ENCODE measurements at places on chromosomes 1 and 21. TPM values are rescaled to one million over a fixed set of nuclear protein-coding genes. Genes with fewer than 3 reads are reported as not detected.

The SLFNL1 gene
- total RNA-seq: 0.88 TPM

The SPRR2G gene
- total RNA-seq: not detected

The TMEM125 gene
- 20.6 TPM for total RNA-seq

The ZNF695 gene
- not detected for total RNA-seq

The IL23R gene
- not detected for total RNA-seq

The DSCAM gene
- 0.05 TPM for total RNA-seq

The DISC1 gene
- 6.7 TPM for total RNA-seq

The TMEM82 gene
- not detected for total RNA-seq

The SYNC gene
- total RNA-seq: 6.0 TPM

The B3GALT2 gene
- 3.1 TPM for total RNA-seq

The LYPD8 gene
- total RNA-seq: not detected

The SAMD11 gene
- 1.2 TPM for total RNA-seq

The KRTAP13-2 gene
- total RNA-seq: not detected

- no peaks in the 10 kb centered on the region for H3K27me3 ChIP-seq
- no peaks in the 10 kb centered on the region for H3K36me3 ChIP-seq
- no peak overlapping the region for H3K4me3 ChIP-seq
Observed at GRCh38 chr1:184965944-184966860, 8.1 kb downstream of the NIBAN1 start.

DNA sequence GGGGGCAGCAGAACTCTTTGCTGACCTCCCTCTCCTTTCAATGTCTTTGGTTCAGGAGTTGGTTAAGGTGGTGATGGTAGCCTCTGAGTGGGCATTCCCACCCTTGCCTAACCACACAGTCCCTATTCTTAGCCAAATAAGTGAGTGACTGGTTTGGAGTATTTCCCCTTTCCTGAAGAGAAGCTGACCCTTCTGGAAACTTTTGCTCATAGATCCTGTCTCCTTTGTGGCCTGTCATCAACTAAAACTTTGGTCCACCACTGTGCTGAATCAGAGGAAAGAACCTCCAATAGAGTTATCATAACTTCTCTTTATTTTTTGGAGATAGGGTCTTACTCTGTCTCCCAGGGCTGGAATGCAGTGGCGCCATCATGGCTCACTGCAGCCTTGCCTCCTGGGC, 31.1 kb downstream of the C1orf21 start:
- H3K27ac ChIP-seq: no peak overlapping the region
- no peak overlapping the region for H3K4me3 ChIP-seq
- no peaks in the 10 kb centered on the region for H3K36me3 ChIP-seq
- no peak for DNase-seq
- H3K27me3 ChIP-seq: no peaks in the 10 kb centered on the region

GRCh38 chr1:113793878-113794834, 18.1 kb downstream of the RSBN1 start:
- peaks cover 1% of the 10 kb centered on the region for H3K4me1 ChIP-seq
- H3K36me3 ChIP-seq: no peaks in the 10 kb centered on the region

GRCh38 chr21:46122758-46123683, 25.1 kb downstream of the COL6A2 start:
- H3K27me3 ChIP-seq: no peaks in the 10 kb centered on the region
- no peaks in the 10 kb centered on the region for H3K36me3 ChIP-seq
- DNase-seq: peak; percentile 8

- peaks cover 36% of the 10 kb centered on the region for H3K4me1 ChIP-seq
- DNase-seq: peak; percentile 23
- no peak overlapping the region for H3K4me3 ChIP-seq
Observed at GRCh38 chr1:178933709-178934490, 63.0 kb upstream of the ANGPTL1 start.

DNA sequence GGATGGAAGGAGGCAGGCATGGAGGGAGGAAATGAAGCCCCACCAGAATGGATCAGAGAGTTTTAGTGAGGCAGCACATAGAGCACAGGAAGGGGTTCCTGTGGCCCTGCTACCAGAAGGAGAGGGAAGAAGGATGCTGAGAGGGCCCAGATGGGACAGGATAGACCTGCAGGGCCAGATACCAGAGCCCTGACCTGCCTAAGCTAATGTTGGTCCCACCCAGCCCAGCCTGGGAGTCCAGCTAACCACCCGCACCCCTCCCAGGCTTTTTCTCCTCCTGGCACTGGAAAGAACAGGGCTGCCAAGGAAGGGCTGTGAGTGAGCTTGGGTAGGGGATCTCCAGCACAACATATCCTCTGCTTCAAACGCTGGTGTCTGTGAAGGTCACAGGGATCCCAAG, 6.9 kb downstream of the NECTIN4 start:
- no peak overlapping the region for H3K4me3 ChIP-seq
- DNase-seq: no peak
- no peaks in the 10 kb centered on the region for H3K27me3 ChIP-seq
- no peaks in the 10 kb centered on the region for H3K36me3 ChIP-seq
- no peaks in the 10 kb centered on the region for H3K4me1 ChIP-seq

GRCh38 chr1:228767636-228768354, 32.5 kb downstream of the RHOU start:
- H3K27me3 ChIP-seq: no peaks in the 10 kb centered on the region
- no peak for DNase-seq
- no peak overlapping the region for H3K27ac ChIP-seq
- no peaks in the 10 kb centered on the region for H3K4me1 ChIP-seq

- H3K27me3 ChIP-seq: no peaks in the 10 kb centered on the region
- no peaks in the 10 kb centered on the region for H3K36me3 ChIP-seq
- H3K4me1 ChIP-seq: no peaks in the 10 kb centered on the region
- no peak overlapping the region for H3K27ac ChIP-seq
- DNase-seq: no peak
Observed at GRCh38 chr1:160657250-160657781, 10.5 kb upstream of the SLAMF1 start.

DNA sequence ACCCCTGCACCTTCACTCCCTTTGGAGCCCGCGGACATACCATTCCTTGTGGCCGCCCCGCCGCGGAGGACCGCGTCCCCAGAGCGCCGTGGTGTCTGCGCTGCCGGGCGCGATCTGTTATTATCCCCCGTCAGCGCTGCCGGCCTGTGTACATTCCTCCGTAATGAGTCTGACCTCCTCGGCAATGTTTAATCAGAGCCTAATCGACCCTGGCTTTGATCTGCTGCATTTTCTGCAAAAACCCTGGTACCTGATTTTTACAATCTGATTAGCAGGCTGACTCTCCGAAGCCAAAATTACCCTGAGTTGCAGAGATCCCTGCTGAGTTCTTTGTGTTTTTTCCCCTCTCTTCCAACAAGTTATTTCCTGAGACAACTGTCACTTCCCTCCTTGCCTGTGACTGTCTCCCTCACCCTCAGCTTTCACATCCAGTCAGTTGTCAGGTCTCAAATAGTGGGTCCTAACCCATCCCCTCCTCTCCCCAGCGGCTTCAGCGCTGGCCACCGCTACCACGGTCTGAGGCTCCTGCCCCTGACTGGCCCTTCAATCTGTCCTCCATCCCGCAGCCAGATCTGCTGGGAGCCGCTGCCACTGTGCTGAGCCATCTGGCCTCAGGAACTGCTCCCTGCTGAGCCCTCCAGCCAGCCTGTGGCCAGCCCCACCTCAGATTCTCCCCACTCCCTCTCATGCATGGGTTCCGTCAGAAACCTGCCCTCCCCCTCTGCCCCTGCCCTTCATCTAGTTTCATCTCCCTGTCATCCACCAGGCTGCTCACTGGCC, 53.5 kb downstream of the GLIS1 start:
- H3K36me3 ChIP-seq: no peaks in the 10 kb centered on the region
- H3K27ac ChIP-seq: no peak overlapping the region
- H3K4me1 ChIP-seq: no peaks in the 10 kb centered on the region

DNA sequence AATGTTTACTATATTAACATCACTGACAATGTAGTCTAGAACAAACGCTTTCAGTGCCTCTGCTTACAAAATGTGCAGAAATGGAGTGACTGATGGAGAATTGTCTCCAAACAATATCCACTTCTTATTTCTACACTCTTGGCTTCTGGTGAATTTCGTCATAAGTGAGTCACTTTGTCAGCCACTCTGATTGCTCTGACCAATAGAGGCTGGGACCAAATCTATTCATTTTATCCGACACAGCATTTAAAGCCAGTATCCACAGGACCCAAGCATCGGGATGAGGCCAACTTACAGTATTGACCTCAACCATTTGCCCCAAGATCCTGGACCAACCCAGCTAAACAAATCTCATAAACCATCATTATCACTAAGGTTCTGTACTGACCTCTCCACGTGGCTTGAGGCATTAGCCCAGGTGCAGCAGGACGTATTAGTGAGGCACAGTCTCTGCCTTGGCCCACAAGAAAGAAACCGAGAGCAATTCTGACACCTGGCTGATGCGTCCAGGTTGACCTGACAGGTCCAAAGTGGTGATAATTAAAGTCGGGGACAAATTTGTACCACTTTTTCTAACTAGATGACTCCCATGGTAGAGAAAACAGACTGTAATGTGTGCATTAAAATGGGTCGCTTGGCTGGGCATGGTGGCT, 53.3 kb upstream of the ERO1B start:
- H3K27ac ChIP-seq: no peak overlapping the region
- H3K4me3 ChIP-seq: no peak overlapping the region
- DNase-seq: no peak
- H3K27me3 ChIP-seq: no peaks in the 10 kb centered on the region
- H3K36me3 ChIP-seq: no peaks in the 10 kb centered on the region

DNA sequence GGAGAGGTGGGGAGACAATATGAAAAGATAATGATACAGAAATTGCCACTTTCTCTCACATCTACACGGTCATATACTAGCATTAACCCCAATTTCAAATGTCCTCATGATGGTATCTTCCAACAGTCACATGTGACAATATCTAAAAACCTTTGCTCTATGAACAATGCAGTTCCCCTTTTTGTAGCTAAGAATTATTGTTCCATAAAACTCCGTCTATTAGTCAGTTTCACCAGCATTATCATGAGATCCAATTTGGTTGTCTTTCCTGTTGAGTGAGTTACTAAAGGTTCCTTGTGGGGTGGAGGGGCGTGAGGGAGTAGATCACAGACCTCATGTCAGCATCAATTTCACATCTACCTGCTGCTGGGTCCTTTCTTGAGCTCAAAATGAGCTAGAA, 1.7 kb downstream of the TIAM1 start:
- H3K4me1 ChIP-seq: peaks cover 3% of the 10 kb centered on the region
- H3K4me3 ChIP-seq: no peak overlapping the region
- H3K27ac ChIP-seq: no peak overlapping the region
- H3K27me3 ChIP-seq: no peaks in the 10 kb centered on the region
- no peaks in the 10 kb centered on the region for H3K36me3 ChIP-seq

DNA sequence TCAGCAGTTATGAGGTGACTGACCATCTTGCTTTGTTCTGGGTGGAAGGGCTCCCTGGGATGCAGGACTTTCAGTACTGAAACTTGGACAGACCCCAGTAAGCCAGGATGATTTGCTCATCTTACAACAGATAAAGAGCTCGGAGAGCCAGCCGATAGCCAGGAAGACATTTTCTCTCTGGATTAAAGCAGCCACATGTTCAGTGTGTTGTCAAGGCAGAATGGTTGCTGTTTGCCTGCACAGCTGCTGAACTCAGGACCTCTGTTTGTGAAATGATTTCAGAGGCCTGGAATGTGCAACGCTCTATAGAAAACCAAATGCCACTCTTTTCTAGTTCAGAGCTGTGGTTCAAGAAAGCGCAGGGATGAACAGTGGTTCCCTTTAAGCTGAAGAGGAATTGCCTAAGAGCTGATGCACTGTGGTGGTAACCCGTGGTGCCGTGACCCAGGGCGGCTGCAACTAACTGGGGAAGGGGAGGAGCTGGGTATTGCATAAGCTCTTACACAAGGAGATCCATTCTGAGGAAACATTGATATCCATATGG, 40.7 kb downstream of the CASQ2 start:
- H3K36me3 ChIP-seq: no peaks in the 10 kb centered on the region
- H3K4me1 ChIP-seq: peaks cover 10% of the 10 kb centered on the region
- H3K27me3 ChIP-seq: no peaks in the 10 kb centered on the region
- peak overlapping the region; percentile 35 for H3K27ac ChIP-seq
- peak; percentile 46 for DNase-seq

DNA sequence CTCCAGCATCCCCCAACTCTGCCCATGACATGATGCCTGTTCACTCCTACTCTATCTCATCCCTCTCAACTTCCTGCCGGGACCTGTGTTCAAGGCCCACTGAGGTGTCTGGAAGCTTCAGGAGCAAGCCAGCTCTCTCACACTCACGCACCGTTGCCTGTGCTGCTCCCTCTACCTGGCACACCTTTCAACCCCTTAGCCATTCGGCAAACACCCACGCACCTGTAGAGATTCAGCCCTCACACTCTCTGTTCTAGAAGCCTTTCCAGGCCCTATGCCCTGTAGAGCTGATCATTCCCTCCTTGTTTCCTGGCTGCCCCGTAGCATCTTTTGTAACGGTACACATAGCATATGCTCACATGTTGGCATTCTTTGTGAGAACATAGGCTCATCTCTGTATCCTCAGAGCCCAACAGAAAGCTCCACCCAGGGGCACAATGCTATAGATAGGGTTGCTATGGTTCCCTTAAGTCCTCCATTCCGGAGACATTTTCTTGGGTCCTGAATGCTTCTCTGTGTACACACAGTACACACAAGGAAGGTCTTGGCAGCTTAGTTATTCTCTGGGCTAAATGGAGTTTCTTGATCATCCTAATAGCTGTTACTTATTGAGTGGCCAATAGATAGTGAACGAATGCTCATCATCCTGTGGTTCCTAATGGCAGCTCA, 1.3 kb downstream of the C8B start:
- H3K27ac ChIP-seq: no peak overlapping the region
- no peaks in the 10 kb centered on the region for H3K4me1 ChIP-seq
- no peak for DNase-seq
- H3K27me3 ChIP-seq: no peaks in the 10 kb centered on the region

- H3K36me3 ChIP-seq: no peaks in the 10 kb centered on the region
- DNase-seq: no peak
- no peak overlapping the region for H3K4me3 ChIP-seq
- H3K27ac ChIP-seq: no peak overlapping the region
- H3K27me3 ChIP-seq: no peaks in the 10 kb centered on the region
Observed at GRCh38 chr1:16617778-16618580, 4.6 kb upstream of the NBPF1 start.

GRCh38 chr1:25757151-25757845, 42.7 kb upstream of the SELENON start:
- H3K4me1 ChIP-seq: no peaks in the 10 kb centered on the region
- H3K36me3 ChIP-seq: no peaks in the 10 kb centered on the region
- DNase-seq: no peak
- H3K4me3 ChIP-seq: no peak overlapping the region
- H3K27me3 ChIP-seq: no peaks in the 10 kb centered on the region
- no peak overlapping the region for H3K27ac ChIP-seq

DNA sequence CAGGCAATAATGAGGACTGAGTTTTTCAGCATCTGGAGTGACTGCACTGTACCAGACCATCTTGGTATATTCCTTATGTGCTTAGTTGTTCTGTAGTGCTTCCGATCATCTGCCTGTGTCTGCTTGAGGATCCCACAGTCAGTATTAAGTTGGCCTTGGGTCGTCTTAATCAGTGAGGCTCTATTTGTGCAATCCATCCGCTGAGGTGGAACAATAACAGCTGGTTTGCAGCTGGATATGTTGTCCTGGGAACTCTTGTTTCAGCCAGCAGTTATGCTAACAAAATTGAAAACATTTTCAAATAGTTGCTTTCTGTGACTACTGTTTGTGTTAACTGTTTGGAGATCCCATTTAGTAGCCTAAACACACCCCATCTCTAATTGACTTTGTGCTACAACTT, 73.7 kb downstream of the LAMC1 start:
- no peak overlapping the region for H3K4me3 ChIP-seq
- H3K27me3 ChIP-seq: no peaks in the 10 kb centered on the region
- H3K4me1 ChIP-seq: peaks cover 30% of the 10 kb centered on the region
- H3K27ac ChIP-seq: no peak overlapping the region

Data from ovary (tissue), 10 donors.